ENCODE measurements at places on chromosomes 4 and X. TPM values are rescaled to one million over a fixed set of nuclear protein-coding genes. Genes with fewer than 3 reads are reported as not detected.

The YY2 gene
- 1.2 TPM for total RNA-seq

The FAM47E gene
- 0.07 TPM for total RNA-seq

The FAM50A gene
- total RNA-seq, result 74.1 TPM

The PTTG2 gene
- not detected for total RNA-seq

The DACH2 gene
- total RNA-seq, result not detected

The TRPC3 gene
- 0.06 TPM for total RNA-seq

The GPR119 gene
- total RNA-seq, result not detected

The SHROOM4 gene
- 4.2 TPM for total RNA-seq

DNA sequence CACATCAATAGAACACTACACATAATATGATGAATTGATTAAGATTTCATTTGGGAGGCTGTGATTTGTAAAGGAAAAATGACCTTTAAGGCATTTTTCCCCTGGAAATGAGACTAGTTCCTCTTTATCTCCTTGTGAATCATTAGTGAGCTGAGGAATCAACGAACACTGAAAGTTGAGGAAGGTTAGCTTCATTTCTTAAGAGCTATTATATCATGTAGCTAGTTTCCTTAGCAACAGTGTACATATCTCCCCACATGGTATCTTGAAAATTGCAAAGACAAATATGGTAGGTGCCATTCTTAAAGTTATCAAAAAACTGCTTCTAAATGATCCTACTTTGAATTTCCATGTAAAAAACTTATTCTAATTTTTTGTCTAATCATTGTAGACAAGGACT lies 127.5 kb upstream of the NRK start:
- no peak for DNase-seq

DNA sequence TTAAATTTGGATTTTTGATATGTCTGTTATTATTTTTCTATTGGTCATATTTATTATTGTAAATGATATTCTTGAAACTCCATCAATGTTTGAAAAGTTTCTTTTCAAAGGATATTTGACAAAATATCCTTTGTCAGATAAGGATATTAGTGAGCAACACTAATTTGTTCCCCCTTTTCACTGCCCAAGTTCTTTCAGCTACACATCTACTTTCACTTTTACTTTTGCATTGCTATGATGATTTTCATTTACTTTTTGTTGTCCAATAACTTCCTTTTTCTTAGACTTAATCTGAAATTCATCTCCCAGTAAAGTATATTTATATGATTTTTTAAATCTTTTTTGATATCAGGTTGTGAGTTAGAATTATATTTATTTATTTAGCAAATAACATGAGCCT lies 542.3 kb upstream of the ADGRL3 start:
- no peak for DNase-seq

DNA sequence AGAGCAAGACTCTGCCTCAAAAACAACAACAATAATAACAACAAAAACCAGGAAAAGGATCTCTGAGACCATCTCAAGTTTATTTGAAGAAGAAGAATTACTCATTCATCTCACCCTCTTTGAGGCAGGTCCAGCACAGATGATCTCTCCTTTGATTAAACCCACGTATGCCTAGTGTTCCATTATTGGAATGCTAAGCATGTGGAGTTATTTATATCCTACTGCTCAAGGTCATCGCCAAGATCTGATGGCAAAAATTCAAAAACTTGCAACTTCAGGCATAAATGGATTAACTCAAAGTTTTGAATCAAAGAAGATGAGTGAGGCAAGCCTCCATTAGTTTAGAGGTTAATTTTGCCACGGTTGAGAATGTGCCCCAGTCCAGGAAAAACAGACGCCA lies 184.2 kb downstream of the DHRSX start:
- DNase-seq, result no peak

DNA sequence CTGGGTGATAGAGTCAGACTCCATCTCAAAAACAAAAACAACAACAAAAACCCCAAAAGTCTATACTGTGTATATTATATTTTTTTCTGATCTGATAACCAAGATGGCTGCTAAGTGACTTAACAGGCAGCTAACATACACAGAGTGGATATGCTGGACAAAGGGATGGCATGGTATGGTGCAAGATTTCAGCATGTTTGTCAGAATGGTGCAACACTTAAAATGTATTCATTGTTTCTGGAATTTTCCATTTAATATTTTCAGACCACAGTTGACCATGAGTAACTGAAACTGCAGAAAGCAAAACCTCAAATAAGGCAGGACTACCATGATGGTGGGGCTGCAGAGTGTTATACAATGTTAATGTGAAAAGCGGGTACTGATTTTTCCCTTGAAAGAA lies 6.1 kb upstream of the BOD1L1 start:
- no peak for DNase-seq

DNA sequence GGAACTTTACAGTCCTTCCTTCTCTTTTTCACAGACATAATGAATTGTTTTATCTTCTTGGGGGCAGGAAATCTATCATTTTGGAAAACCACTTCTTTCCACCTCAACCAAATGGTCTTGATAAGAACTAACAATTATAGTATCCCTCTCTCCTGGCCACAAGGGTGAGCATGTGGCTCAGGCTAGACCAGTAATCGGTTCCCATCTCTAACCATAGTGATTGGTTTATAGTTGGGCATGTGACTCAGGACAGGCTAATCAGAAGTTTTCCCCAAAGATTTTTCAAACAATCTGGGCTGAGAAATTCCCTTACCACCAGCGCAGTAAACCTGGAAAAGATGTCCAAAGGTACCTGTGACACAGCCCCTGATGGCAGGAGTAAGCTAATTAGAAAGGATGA lies 4.0 kb upstream of the CXorf66 start:
- DNase-seq, result no peak

GRCh38 chrX:69556060-69557011 lies 52.2 kb downstream of the NALF2 start:
- peak; percentile 23 for DNase-seq

DNA sequence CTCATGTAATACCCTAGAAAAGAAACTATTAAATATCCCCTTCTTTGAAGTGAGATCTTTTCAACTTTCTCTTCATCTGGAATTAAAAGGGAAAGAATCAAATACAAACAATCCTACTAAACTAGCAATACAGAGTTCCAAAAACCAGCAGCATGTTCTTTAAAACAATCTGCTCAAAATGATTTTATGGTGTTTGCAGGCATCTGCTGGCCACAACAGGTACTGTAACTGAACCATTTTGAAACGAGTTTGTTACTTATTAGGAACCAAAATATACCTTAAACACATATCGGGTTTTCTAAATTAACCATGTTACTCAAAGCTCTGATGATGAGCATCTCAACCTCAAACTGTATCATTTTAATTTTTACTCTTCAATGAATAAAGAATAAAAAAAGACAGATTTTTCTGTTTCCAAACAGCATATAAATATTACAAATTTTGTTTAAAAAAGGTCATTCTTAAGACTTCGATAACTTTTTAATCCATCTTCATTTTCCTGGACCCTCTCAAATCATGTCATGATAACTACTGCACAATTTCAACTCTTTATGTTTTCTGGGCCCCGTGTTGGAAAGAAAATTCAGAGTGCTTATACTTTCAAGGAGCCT lies 56.5 kb downstream of the ARAP2 start:
- no peak for DNase-seq

DNA sequence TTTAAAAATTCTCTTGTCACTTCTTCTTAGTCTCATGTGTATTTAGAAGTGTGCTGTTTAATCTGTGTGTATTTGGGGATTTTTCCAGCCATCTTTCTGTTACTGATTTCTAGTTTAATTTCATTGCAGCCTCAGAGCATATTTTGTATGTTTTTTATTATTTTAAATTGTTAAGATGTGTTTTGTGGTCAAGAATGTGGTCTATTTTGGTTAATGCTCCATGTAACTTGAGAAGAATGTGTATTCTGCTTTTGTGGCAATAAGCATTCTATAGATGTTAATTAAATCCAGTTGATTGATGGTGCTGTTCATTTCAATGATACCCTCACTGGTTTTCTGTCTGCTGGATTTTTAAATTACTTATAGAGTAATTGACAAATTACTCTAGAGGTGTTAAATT lies 38.9 kb downstream of the ANXA10 start:
- DNase-seq, result no peak

DNA sequence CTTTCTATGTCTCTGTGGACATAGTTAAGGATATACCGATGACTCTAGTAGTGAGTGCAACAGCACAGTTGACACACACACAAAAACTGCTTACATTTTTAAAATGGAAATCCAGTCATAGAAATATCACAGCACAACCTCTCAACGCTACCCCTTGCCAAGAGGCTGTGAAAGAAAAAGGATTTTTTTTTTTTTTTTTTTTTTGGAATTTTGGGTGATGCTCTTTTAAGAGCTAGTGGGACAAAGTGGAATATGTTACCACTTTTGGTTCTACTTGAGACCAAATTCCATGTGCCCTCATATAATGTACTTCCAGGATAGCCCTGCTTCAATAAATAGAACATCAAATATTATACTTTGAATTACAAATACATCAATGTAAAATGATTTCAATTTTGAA lies 381.1 kb upstream of the MAGEB2 start:
- DNase-seq, result no peak

- peak; percentile 89 for DNase-seq
These were observed 183.2 kb downstream of the FBXW7 start for GRCh38 chr4:152352622-152353116.

DNA sequence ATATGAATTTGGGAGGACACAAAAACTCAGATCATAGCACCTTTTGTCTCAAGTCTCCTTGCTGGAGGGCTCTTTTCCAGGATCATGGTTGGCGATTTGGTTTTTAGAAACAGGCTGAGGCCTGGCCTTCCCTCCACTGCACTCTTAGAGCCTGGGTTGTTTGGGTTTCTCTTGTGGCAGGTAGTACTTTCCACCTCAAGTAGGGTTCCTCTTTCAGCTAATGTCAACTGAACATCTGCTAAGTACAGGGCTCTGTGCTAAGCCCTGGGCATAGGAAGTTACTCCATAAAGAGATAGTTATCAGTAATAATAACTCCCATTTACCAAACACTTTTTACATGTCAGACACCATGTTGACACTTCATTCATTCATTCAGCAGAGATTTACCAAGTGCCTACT lies 28.2 kb upstream of the APLN start:
- no peak for DNase-seq

GRCh38 chr4:26726655-26727387 lies 133.8 kb upstream of the STIM2 start:
- DNase-seq, result no peak

DNA sequence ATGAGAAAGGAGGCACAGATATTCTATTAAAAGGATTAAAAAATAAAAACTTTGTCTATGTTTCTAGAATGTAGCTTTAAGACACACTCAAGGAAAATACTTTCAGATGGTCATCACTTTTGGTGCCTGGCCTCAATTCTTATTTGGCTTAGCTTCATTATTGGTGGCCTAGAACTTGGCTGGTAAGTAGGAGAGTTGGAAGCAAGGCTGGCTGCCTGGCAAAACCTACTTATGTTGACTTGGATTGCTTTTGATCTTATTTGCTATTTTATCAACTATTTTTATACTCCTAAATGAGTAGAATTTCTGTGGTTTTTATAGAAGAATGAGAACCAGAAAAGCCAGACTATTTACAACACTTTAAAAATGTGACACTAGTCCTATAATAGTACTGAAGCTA lies 35.3 kb upstream of the JADE3 start:
- no peak for DNase-seq

DNA sequence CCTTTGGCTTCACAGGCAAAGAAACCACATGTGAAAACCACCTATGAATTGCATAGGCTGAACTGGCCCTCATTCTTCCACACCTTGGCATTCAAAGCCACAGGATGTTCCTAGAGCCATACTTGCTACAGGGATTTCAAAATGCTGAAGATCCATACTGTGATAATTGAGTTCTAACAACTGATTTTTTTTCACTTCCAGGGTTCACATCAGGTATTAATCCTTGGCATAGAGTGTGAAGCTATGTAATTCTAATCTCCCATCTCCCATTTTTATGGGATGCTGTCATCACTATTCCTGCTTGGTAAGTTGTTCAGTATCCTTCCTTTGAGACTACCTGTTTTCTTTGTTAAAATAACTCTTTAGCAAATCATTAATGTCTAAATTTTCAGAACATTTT lies 1569.2 kb upstream of the ADGRL3 start:
- no peak for DNase-seq

DNA sequence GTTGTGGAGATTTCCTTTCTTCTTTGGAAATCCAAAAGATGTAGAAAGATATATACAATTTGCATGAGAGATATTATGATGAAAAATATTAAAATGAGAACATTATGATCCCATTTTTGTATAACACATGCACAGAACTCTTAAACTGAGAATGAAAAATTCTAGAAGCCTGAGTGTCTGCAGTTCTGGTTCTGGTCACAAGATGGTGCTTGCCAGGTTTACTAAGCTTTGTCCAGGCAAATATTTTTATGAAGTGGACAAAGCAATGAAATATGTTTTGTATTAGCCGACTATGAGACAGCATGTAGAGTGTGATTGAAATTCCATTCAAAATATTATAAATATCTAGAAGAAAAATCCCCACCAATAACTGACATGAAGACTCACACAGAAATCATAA lies 2.2 kb downstream of the PWWP3B start:
- no peak for DNase-seq

DNA sequence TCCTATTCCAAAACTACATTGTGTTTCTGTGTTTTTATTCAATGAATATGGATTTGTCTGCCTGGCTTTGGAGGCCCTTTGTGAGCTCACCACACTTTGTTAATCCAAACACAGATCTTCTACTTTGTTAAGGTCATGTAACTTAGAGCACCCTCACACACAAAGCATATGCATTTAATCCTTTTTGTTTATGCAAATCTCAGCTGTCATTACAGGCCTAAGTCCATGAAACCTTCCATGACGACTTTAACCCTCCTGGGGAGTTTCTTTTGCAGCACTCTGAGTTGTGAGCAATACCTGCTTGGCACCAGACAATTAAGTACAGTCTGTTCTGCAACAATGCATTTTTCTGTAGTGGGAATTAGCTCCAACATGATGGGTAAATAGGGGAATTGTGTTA lies 14.9 kb downstream of the CCSER1 start:
- DNase-seq, result no peak

DNA sequence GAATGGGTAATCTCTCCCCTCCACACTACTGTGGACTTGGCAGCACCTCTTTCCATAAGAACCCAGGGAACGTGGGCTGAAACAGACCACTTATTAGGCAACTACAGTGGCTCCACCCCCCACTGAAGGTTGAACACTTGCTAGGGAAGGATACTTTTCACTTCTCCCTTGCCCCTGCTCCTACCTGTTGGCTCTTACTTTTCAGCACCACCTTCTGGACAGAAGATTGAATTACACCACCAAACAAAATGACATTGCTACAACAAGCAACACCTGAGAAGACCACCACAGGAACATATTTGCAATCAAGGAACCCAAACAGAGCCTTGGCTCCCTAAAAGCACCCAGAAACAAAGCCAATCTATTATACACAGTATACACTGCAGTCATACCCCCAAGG lies 132.1 kb upstream of the CXCL13 start:
- DNase-seq, result no peak

DNA sequence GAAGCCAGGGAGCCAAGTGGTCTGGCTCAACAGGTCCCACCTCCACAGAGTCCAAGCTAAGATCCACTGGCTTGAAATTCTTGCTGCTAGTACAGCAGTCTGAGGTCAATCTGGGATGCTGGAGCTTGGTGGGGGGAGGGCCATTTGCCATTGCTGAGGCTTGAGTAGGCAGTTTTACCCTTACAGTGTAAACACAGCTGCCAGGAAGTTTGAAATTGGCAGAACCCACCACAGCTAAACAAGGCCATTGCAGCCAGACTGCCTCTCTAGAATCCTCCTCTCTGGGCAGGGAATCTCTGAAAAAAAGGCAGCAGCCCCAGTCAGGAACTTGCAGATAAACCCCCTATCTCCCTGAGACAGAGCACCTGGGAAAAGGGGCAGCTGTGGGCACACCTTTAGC lies 84.9 kb downstream of the EDA2R start:
- no peak for DNase-seq

Measured in epithelial cell of proximal tubule (primary cell).